ENCODE measurements at places on chromosomes 7 and 10.

- no peak for DNase-seq
Observed at GRCh38 chr10:79995979-79996634, 47.2 kb upstream of the SFTPD start.

DNA sequence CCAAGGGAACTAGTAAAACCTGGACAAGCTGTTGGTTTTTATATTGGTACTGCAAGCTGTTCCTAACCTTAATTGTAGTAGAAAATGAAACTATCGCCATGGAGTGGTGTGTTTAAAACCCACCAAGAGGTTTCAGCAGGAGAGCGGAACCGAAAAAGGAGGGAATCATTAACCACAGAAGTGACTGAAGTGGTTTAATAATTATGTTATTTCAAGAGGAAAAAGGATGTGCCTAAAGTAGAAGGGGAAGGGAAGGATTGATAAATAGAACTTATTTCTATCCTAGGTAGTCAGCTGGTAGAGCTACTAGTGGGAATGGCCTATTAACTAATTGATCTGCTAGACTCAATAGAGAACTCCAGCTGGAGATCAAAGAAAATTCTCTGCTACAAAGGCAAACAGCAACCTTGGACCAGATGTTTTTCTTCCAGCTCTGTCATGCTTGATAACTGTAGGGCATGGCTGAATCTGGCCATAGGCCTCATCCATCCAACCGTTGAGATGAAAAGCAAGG, 91.8 kb downstream of the BAMBI start:
- DNase-seq: no peak

GRCh38 chr7:46292741-46293140, 371.7 kb upstream of the IGFBP3 start:
- DNase-seq: no peak

DNA sequence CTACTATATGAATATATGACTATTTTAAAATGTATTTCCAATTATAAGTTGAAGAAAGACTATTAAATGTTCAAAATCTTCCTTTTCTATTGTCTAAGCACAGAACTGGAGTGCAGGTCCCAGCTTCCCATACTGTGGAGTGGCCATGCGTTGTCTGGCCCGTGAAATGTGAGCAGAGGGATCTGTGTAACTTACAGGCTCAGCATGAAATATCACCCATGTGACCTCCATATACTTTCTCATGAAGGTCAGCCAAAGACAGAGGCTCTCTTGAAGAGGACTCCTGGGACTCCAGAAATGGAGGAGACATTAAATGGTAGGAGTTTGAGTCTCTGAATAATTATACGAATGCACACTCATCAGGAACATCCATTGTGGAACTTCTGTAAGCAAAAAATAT, 92.4 kb upstream of the CAV2 start:
- DNase-seq: no peak

- DNase-seq: no peak
Observed at GRCh38 chr7:120060281-120060680, 212.7 kb upstream of the KCND2 start.

- DNase-seq: no peak
Observed at GRCh38 chr7:121401896-121402295, 5.8 kb upstream of the FAM3C start.

DNA sequence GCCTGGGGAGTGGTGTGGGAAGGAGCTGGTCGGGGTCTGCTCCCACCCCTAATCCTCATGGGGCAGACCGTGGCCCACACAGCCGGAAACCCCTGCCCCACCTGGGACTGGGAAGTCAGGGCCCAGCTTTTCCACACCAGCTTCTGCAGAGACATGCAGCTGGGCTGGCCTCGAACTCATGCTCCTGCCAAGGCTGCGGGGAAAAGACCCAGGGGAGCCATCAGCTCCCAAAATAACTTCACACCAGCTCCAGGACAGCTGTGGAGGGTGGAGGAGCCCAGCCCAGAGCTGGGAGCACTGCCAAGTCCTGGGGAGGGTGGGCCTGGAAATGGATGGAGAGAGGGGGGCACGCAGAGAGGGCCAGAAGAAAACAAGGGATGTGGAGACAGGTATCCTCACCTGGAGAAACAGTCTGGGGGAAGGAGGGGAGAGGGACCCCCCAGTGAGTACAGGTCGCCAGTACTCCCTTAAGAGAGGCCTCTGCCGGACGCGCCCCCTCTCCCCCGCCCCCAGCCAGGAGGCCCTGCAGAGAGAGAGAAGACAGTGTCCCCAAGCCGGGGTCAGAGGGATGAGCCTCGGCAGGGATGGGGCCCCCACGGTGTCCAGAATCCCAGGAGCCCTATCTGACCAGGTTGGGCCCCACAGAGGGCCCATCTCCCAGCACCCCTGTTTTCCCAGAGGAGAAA, 11.5 kb upstream of the GRIFIN start:
- DNase-seq: no peak

- no peak for DNase-seq
Observed at GRCh38 chr7:22625251-22625650, 101.7 kb upstream of the IL6 start.

- no peak for DNase-seq
Observed at GRCh38 chr7:137801003-137801402, 45.8 kb downstream of the DGKI start.

DNA sequence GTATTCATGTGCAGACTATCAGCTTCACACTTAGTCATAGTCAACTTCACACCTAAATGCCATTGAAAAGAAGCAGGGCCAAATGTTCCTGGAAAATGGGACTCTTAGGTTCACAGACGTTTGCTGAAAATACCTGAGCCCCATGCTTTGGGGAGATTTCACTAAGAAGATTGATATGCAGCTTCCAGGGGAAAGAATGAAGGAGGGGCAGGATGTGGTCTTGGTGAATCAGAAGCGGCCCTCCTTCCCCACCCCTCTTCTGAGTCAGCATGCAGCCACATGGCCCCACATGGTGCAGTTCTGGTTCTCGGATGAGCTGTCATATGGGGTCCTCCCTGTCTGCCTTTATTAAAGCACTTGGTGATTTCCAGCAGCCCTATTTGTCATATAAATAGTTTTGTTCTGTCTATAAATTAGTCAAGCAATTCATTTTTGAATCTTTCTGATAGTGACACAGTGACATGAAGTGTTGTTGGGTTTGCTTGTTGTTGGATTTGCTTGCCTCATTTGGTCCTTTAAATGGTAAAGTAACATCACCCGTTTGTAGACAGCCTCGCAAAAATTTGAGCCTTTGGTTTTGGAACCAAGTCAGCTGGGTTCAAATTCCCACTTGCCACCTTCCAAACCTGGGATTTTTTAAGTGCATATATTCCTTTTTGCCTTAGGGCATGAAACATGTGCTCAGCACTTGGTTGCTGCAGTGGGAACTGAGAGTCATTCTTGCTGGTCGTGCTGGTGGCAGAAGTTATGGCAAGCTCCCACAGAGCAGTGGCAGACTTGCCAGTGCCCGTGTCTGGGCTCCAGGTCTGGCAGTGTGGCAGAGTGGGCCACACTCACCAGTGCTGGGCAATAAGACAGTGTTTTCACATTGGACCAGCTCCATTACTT, 68.1 kb upstream of the CDK6 start:
- DNase-seq: peak; percentile 66

DNA sequence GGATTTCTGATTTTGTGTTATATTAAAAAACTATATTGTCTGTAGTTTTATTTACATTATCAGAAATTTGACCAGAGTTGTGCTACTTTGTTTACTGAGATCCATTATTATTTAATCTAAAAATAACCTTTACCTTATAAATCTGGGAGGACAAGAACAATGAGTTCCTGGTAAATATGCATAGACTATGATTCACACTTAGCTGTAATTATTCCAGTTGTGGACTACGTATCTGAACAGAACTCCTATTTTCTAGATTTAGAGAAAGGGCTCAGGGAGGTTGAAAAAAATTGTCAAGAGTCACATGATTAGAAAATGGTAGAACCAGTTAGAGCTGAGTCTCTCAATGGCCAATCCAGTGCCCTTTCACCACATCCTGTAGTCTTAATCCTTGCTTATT, 4.2 kb upstream of the GPR158 start:
- DNase-seq: no peak

DNA sequence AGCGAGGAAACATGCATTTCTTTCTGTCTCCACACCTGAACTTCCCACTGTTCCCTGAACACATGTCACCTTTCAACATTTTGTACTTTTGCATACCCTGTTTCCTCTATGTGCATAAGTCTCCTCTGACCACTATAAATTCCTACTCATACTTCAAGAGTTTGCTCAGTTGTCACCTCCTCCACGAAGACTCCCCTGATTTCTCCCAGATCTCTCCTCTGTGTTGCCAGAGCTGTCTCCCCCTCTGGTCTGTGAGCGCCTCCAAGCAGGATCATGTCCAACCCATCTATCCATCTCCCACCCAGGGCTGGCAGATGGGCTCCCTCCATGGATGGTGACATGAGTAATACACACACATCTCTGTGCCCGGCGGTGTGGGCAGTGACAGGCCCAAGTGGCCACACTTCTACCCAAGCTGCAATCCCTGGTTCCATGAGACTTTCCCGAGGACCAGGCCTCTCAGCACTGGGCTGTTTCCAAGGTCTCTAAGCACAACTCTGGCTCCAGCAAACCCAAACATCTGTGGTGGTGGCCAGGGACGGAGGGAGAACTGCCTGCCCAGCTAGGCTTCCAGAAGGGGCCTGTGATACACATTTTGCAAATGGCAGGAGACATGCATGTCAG, 135.9 kb downstream of the GRID1 start:
- no peak for DNase-seq

DNA sequence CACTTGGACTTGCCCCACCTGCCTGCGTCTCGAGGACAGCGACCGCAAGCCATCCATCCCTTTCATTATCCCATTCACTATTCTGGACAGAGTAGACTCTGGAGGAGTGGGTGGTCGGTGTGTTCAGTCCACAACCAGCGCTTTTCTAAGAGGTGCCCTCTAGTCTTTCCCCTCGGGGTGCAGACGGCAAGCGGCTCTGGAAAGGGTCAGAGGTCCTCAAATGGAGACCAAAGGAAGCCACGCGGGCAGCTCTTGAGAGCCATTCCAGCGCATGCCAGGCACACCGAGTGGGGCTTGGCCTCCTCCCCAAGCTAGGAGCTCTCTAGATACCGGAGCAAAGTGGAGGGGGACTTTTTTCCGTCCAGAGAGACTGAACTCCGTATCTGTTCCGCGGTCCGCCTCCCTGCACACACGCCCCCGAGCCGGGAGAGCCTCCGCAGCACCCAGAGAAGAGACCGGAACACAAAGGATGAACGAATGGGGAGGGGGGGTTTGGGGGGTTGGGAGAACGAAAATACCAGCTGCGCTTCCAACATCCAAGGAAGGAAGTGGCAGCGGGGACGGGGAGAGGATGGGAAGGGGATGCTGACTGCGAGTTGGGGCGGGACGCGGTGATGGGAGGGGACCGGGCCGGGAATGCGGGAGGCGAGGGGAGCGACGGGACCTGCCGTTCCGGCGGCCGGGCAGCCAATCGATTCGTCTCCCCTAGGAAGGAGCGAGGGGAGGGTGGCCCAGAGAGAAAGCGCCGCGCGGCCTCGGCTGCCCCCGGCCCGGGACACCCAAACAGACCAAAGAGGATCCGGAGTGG, 515 bp downstream of the GSDME start:
- no peak for DNase-seq

GRCh38 chr7:99102809-99103690, 40.9 kb downstream of the SMURF1 start:
- no peak for DNase-seq

GRCh38 chr10:91296471-91296870, 76.0 kb downstream of the PCGF5 start:
- DNase-seq: no peak

GRCh38 chr7:72785166-72785955, 42.6 kb downstream of the TYW1B start:
- DNase-seq: no peak

- no peak for DNase-seq
Observed at GRCh38 chr7:156656598-156656997, 16.0 kb downstream of the RNF32 start.

DNA sequence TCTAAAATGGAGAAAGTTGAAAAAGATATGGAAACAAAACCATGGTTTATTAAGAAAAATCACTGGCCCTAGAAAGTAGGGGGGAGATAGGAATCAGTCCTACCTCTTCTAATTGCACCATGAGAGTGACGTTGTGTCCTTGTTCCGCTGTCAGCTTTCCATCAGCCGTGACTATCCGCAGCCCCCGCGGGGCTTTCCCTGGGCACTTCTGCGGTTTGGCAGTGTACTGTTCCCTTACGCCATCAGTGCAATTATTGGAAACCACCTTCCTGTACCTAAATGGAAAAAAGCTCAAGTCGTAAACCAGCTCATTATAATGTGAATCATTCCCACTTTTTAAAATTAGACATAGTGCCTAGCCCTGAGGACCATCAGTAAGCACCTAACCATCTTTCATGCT, 512.2 kb downstream of the SORCS1 start:
- no peak for DNase-seq

DNA sequence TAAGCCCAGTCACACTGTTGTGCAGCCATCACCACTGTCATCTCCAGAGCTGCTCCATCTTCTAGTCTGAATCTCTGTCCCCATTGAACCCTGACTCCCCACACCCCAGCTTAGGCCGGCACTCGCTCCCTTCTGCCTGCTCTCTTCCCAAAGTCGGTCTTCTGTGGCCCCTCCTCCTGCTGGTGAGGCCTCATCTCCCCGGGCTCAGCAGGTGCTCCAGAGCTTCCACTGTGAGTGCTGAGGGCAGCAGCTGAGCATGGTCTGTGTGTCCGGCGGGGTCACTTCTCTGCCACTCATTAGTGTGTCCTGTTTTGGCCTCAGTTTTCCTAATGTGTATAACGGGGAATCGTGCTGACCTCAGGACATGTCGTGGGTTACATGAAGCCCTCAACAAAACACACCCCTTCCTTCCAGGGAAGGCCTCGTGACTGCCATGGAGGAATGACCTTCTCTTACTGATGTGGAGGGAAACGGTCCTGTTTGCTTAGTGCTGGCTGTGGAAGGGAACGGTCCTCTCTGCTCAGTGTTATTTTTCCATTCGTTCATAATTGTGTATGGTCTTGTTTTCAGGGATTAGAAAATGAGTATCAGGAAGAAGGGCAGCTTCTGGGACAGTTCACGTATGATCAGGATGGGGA, 4.3 kb upstream of the GET4 start:
- no peak for DNase-seq

GRCh38 chr10:127306479-127306878, 110.1 kb upstream of the INSYN2A start:
- no peak for DNase-seq

GRCh38 chr7:8908889-8909288, 475.5 kb downstream of the NXPH1 start:
- no peak for DNase-seq

All from central memory CD4-positive, alpha-beta T cell (primary cell).